ENCODE measurements at places on chromosomes 1 and 21. TPM values are rescaled to one million over a fixed set of nuclear protein-coding genes. Genes with fewer than 3 reads are reported as not detected.

- DNase-seq: no peak
Measured at GRCh38 chr1:61175976-61176375, 93.6 kb downstream of the NFIA start.

DNA sequence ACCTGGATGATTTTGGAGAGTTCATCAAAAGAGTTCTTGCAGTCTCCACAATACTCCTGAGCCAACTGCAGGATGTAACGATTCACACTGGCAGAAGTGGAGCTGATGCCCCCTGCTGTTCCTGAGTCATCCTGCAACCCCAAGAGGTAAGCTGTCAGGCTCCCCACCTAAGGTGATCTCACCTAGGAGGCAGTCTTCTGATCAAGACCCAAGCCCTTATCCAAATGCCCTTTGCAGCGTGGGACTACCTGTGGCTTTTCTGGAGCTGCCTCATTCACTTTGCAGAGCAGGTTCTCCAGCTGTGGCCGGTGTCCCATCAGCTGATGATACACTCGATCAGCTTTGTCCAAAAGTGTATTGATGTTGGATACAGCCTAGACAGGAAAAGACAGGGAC, 96.4 kb downstream of the UBR4 start:
- DNase-seq: peak; percentile 65

FAM72B gene
- total RNA-seq: 23.1 TPM

OPTC gene
- total RNA-seq: not detected

RGS13 gene
- total RNA-seq: not detected

DNA sequence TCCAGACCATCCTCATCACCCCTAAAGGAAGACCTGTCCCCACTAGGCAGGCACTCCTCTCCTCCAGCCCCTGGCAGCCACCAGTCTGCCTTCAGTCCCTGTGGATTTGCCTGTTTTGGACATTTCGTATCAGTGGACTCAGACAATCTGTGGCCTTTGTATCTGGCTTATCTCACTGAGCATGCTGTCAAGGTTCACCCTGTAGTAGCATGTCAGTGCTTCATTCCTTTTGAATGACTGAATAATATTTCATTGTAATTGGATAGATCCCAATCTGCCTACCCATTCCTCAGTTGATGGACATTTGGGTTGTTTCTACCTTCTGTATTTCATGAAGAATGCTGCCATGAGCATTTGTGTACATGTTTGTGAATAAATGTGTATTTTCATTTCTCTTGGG, 32.9 kb upstream of the RNF187 start:
- DNase-seq: no peak

GRCh38 chr1:98018074-98018473, 97.2 kb upstream of the DPYD start:
- no peak for DNase-seq

C1orf94 gene
- 0.06 TPM for total RNA-seq

DNA sequence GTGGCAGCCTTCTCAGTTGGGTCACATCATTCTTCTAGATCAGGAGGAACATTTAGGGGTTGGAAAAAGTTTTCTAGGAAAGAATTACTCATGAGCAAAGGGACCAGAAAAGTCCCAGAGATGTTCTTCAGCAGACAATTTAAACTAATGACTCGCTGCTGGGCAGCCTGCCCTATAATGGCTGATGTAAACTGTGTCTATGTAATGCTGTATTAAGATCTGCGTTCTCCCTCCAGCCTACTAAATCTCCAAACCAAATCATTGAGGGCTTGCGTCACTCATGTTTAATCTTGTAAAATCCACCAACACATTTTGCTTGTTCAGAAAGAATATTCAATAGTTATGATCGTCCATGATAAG, 92.1 kb downstream of the LRRC8C start:
- no peak for DNase-seq

GRCh38 chr21:34545079-34545884, 33.3 kb upstream of the KCNE1 start:
- DNase-seq: peak; percentile 62

DNA sequence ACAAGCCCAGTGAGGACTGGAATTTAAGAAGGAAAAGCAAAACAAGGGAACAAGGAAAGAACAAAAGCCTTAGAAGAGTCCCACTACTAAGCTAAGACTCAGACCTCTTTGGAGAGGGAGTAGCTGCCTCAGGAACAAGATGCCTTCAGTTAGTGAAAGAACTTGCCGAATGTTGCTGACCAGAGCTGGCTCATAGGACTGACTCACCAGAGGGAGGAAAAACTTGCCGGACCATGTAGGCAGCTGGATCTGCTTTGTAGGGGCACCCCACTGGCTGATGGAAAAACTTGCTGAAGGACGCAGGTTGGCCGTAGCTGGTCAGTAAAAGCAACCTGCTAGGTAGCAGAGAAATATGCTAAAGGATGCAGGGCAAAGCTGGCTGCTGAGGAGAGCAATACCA, 15.3 kb upstream of the ZSWIM5 start:
- peak; percentile 3 for DNase-seq

- no peak for DNase-seq
Measured at GRCh38 chr1:225999912-226000337, 782 bp upstream of the SDE2 start.

GRCh38 chr1:83060651-83061390, 938.1 kb downstream of the TTLL7 start:
- DNase-seq: no peak

FAM72C gene
- 3.4 TPM for total RNA-seq

DNA sequence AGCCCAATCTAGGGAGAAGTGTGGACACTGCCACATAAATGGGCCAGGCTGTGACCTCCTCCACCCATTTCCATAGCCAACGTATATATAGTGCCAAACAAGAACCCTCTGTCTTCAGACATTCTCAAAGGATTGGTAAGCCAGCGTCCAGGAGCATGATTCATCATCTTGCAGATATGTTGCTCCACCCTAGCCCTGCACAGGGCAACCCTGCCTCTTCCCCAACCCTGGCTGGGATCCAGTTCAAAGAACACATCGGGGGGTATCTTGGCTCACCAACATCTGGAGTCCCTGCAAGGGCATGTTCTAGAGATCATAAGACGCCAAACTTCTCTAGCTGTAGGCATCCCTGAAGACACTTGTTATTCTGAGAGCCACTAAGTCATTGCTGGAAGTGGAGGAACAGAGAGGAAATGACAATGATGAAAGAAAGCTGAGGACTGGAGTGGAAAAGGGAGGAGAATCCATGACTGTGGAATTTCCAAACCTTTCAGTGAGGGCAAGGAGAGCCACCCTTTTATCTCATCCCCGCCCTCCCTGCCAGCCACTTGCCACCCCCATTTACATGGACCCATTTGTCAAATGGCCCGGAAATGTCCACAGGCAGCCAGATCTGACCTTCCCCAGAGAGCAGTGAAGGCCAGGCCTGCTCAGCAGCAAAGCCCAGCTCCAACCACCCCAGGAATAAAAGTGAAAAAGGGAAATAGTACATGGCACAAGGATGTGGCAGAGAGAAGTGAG, 144.1 kb upstream of the CTTNBP2NL start:
- DNase-seq: peak; percentile 24

OR10J1 gene
- not detected for total RNA-seq

GRCh38 chr1:91617285-91617765, 116.7 kb downstream of the CDC7 start:
- DNase-seq: no peak

- DNase-seq: peak; percentile 78
Measured at GRCh38 chr1:21626921-21627339, 42.2 kb downstream of the RAP1GAP start.

GRCh38 chr1:233707153-233707879, 93.4 kb downstream of the KCNK1 start:
- peak; percentile 62 for DNase-seq

GRCh38 chr21:18369115-18369514, 34.5 kb downstream of the TMPRSS15 start:
- DNase-seq: no peak

- DNase-seq: peak; percentile 19
Measured at GRCh38 chr1:84972377-84972987, 24.4 kb downstream of the MCOLN2 start.

GRCh38 chr1:107359472-107360241, 218.8 kb downstream of the NTNG1 start:
- DNase-seq: no peak

- DNase-seq: peak; percentile 67
Measured at GRCh38 chr1:41810446-41810845, 108.3 kb downstream of the HIVEP3 start.

KRTAP21-2 gene
- total RNA-seq: not detected

DNA sequence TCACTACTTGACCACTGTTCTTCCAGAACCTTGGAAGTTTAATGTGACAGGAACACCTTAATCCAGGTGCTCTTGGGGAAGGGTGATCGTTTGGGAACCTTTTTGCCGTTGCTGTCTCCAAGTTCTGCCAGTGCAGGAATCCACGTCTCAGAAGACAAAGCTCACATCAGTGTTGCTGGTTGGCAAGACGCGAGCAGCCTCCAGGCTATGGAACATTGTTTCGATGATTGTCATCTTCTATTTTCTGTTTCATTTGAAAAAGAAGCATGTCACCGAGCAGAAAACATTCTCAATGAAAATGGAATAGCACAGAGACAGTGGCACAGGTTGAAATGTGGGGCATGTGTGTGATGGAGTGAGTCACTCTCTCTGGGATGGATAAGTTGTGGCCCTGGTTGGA, 11.7 kb downstream of the STUM start:
- DNase-seq: no peak

- DNase-seq: no peak
Measured at GRCh38 chr1:206578068-206578977, 33.9 kb downstream of the EIF2D start.

- DNase-seq: no peak
Measured at GRCh38 chr1:193568512-193568911, 382.1 kb upstream of the B3GALT2 start.

GJA8 gene
- not detected for total RNA-seq

SYT6 gene
- total RNA-seq: not detected

DNA sequence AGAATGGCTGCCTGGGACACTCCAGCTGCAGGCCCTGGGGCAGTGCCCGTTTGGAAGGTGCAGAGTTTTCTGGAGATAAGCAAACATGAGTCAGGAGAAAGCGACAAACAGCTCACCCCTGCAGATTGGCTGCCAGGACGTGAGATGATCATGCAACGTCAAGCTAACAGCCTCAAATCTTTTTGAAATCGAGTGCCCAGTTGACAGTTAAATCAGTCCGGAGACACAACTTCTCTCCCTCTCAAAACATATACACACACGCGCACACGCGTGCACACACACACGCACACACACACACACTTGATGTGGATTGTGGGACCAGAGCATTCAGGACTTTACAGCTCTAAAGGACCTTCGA, 49.4 kb downstream of the TENT5C start:
- peak; percentile 69 for DNase-seq

- peak; percentile 74 for DNase-seq
Measured at GRCh38 chr21:14900058-14900457, 164.7 kb downstream of the NRIP1 start.

DNA sequence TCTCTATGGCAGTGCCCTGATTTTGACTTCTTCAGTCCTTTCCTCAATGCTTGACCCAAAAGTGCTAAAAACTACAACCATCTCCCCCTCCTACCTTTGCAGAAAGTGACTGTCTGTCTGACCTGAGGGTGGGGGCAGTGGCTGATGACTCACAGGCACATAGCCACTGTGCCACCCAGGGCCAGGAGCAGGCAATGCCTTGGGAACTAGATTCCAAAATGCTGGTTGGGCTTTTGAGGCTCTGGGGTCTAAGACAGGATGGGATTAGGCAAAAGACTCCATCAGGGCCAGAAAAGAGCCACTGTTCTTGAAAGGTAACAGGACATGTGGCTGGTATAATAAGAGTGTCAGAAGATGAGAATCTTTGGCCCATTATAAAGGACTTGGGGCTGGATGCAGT, 129.5 kb upstream of the KIAA0040 start:
- DNase-seq: no peak

- DNase-seq: peak; percentile 20
Measured at GRCh38 chr1:30888391-30888790, 20.2 kb downstream of the SDC3 start.

DNA sequence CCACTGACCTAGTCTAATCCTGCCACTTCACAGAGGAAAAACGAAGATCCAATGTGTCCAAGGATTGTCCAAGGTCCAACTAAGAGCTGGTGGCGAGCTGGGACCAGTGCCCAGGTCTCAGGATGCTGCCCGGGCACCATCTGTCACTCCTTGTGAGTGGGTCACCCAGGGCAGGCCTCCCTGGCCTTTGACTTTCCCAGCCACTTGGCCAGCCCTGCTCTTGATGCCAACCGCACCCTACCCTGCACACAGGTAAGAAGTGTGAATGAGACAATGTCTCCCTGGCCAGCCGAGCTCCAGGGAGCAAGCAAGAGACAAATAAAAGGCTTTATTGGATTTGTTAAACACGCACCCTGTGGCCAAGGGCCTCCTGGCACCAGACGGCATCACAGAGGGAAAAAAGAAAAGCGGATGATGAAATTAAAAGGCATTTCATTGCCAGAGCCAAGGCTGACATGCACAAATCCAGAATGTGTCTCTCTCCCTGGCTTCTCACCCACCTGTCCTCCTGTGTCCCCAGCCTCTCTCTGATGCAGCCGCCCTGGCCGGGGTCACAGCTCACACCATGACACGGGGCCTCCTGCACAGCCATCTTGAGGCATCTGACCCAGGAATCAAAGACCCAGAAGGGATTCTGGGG, 72.8 kb downstream of the CAMK2N1 start:
- DNase-seq: no peak

ZNF593OS gene
- total RNA-seq: not detected
